ENCODE measurements at places on chromosomes 5 and 9.

DNA sequence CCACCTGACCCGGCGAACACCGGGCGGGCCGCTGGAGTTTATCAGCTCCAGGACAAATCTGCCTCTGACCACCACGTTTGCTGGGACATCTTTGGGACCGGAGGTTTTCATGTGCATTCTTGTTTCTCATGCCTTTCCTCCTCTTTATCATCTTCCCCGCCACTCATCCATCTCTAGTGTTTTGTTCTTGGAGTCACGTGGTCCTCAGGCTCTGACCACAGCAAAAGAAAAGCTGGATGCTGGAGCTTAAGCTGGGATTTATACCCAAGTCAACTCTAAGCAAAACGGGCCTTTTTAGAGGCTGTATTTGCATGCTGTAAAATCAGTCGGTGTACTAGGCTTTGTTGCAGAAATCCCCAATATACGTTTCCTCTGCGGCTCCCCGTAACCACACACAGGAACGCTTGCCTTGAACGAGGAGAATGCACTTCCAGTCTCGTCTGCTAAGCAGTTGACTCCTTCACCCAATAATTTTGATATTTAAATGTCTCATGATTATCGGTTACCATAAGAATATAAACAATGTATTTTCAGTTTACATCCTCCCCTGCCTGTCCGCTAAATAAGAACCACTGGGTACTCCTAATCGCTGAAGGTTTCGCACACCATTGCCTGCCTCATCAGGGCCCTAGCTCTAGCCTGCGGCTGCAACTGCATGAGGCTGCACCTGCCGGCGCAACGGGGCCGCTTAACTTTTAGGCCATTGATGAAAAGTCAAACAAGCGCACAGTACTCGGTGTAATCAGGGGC, 560 bp upstream of the NDUFS6 start:
- DNase-seq = no peak

DNA sequence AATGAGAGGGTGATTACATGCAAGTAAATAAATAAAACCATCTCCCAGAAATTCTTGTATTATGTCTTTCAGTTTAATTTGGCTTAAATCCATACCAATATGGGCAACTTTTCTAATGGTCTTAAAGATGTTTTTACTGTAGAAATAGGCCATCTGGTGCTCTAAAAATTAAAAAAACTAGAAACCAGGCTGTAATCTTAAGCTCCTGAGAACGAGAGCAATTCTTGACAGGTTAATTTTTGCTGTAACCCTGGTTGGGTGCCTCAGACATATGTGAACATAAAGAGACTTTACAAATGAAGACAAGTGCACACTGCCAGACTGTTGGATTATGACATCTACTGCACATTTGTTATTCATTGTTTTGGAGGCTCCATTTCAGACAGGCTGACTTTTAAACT, 246.8 kb upstream of the DAB2 start:
- DNase-seq = no peak

GRCh38 chr5:169631360-169631759, 5.7 kb upstream of the DOCK2 start:
- no peak for DNase-seq

DNA sequence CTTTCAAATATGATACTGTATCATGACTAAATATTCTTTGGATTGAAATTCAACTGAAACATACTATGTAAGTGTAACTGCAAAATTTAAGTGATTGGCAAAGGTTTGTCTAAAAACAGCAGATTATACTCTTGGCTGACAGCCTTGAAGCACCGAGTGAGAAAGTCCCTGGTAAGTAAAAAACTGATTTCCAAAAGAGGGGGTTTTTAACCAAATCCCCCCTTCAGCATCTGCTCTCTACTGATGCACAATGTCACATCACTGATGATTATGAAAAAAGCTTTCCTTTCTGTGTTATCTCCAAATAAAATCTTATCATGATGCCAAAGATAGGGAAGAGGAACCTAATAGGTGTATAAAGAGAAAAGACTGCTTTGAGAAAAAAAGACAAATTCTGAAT, 141.0 kb downstream of the MEF2C start:
- no peak for DNase-seq

- no peak for DNase-seq
These were observed 27.8 kb upstream of the GDNF start for GRCh38 chr5:37867654-37868053.

GRCh38 chr9:86714999-86715398, 232.3 kb downstream of the GAS1 start:
- DNase-seq = no peak

DNA sequence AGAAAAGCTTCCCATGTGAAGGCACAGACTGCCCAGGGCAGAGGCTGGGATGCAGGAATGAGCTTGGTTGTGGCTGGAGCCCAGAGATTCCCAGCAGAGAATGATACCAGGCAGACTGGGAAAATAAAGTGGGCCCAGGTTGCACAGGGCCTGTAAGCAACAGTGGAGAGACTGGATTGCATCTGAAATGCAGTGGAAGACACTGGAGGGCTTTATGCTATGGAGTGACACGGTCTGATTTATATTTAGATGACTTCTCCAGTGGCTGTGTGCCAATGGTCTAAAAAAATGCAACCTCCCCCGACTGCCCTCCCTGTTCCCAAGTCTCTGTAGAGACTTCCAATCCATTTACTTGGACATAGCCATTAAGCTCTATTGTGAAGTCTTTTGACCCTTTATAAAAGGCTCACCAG, 951.1 kb upstream of the DMAC1 start:
- DNase-seq = no peak

- no peak for DNase-seq
These were observed 3.5 kb downstream of the ELAVL2 start for GRCh38 chr9:23822261-23823169.

DNA sequence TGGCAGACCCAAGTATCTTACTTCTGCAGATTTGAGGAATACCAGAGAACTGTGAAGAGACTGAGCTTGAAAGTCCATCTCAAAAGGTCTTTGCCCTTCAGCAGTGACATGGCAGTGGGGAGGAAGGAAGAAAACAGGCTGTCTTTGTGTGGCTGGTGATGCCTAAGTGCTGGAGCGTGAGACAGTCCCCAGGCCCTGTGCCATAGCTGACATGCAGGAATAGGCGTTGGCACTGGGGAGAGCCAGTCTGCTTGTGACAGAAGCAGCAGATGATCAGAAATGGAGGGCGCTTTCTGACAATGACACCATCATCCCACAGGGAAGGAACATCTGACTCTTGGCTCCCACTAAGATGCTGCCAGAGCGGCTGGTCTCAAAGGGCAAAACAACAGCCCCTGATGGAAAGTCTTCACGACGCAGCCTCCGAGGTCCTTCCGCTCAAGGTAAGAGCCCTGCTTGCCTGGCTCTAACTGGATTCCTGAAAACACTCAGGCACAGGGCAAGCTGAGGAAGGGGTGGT, 15.5 kb upstream of the GLRX start:
- no peak for DNase-seq

- peak; percentile 21 for DNase-seq
These were observed 47.8 kb downstream of the AHRR start for GRCh38 chr5:369151-369868.

DNA sequence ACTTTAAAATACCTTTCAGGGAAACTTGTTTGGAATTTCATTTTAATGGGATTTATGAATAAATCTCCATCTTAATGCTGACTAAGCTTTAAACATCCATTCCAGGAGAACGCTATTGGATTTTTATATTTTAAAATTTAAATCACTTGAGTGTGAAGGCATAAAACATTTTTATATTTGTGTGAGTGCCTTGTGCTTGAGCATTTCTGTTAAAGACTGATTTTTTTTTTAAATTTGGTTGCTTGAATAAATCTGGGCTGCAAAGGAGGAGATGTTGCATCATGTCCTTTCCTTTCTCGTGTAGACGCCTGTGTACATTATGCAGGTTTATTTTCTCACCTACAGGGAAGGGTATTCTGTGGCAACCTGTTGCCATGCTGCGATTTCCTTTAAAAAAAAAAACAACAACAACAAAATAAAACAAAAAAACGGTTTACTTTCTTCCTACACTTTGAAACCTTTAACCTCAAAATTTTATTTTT, 108.1 kb downstream of the ZNF462 start:
- DNase-seq = no peak

- DNase-seq = no peak
These were observed 155.9 kb downstream of the SGCD start for GRCh38 chr5:156482818-156483217.

- no peak for DNase-seq
These were observed 75.7 kb upstream of the SNX2 start for GRCh38 chr5:122699201-122699600.

DNA sequence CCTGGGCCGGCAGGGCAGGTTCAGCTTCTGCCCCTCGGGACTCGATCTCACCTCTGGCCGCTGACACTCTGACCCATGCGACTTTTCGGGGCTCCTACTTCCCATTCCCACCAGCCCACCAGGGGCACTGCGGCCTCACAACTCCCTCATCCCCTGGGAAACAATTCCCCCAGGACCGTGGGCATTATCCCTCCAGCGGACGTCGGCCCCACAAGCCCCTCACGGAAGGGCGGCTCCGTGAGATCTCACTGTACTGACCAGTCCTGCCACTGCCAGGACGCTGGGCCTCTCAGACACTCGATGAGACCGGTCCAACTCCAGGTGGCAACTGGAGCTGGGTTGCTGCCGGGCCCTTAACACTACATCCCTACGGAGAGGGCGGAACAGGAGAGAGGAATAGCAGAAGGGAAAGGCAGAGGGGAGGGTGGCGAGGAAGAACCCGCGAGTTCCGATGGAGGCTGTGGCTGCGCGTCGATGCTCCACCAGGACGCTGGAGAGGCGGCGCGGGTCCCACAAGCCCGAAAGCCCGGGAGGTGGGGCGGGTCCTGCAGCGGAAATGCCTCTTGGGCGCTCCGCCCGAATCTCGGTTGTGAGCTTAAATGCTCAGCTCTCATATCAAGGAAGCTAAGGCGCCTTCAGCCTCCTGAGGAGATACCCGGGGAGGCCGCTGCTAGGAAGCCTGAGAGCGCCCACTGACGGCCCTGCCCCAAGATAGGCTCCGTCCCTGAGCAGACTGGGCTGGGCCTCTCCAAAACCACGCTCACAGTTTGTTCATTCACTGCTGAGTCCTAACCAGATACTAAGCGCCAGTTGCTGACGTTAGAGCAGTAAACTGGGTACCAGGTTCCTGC, 36.3 kb downstream of the VCP start:
- DNase-seq = peak; percentile 67

- DNase-seq = no peak
These were observed 26.9 kb upstream of the RNF38 start for GRCh38 chr9:36426945-36427344.

- peak; percentile 58 for DNase-seq
These were observed 53.4 kb downstream of the TENT4A start for GRCh38 chr5:6766604-6767093.

DNA sequence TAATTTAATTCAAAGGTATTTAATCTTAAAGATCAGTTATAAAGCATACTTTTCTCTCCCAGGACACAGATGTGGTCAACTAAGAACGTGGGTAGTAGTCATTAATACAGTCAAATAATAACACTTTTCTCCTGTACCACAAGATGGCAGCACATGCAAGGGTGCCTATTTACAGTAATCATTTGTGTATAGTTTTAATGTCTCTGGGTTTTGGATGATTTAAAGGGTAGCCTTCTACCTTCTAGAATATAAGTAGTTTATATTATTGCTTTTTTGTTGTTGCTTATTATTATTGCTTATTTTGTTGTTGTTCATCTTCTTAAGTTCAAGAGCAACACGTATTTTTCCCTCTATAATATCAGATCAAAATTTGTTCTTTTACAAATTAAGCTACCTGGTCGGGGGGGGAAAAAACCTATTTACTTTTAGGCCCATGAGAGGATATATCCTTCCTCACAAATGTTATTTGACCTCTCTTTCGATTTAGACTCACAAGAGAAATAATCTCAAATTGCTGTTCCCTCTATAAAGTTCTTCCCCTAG, 59.6 kb upstream of the SLC27A6 start:
- DNase-seq = peak; percentile 42

DNA sequence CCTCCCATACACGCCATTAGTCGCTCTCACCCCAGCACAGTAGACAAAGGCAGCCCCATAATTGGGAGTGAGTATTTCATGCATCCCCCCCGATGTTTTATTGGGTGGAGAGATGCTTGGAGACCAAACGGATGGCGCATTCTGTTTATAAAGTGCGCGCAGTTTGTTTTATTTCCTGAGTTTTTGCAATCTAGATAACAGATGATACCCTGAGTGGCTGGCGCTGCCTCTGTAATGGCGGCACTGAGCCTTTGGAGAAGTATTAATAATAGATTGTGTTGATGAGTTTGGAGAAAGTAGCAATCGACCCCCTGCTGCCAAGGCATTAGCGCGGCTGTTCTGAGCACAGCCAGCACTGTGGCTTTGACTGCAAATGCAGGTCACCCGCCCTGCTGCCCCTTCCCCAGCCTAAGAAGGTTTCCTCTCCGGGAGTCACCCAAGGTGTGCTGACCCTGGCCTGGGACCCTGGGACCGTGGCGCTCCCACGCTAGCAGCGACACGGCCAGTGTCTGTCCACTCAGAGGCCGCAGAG, 74.3 kb downstream of the LMX1B start:
- DNase-seq = no peak

GRCh38 chr5:35804201-35804653, 52.5 kb upstream of the IL7R start:
- DNase-seq = no peak

- DNase-seq = no peak
These were observed 150.2 kb downstream of the TTLL11 start for GRCh38 chr9:121942866-121943382.

DNA sequence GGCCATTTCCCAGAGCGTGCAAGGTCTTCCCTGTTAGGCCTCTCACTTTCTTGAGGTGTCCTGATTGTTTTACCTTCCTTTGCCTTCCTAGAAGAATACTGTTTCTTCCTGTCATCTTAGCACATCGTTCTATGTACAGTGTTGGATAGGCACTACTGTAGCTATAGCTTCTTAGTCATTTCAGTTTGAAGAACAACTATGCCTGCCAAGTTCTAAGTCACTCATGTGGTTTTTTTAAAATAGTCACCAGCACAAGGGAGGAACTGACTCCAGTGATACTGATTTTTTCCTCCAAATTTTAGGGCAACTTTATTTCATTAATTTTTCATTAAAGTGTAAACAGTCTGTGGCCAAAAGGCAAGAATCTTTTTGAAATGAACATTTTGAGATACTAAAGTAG, 122.4 kb upstream of the NR5A1 start:
- DNase-seq = no peak

DNA sequence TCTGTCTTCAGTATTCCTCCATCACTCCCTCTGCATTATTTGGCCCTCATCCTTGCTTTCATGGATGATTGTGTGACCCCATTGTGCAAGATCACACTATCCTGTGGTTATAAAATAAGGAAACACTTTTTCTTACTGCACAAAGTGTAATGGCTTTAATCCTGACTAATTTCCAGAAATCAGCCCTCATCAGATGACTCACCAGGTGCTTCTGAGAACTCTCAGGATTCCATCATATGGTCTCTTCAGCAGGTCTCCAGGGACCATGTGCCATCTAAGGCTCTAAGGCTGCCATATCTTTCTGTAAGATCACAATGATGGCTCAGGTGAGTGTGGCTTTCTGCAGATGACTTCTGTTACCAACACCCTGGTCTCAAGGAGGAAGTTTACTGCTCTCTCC, 27.3 kb upstream of the FER start:
- DNase-seq = no peak

DNA sequence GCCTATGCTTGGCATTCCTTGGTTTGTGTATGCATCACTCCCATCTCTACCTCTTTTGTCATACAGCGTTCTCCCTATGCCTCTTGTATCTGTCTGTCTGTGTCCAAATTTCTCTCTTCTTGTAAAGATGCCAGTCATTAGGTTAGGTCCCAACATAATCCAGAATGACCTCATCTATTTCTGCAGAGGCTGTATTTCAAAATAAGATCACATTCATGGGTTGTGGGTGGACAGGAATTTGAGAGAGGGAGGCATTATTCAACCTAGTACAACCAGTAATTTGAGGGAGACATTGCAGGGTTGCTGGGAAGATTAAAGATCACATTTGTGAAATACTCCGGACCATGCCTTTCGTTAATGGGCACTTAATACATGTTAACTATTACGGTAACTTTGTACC, 155.0 kb downstream of the MAN2A1 start:
- DNase-seq = no peak
